ENCODE measurements at places on chromosomes 1 and 21.

DNA sequence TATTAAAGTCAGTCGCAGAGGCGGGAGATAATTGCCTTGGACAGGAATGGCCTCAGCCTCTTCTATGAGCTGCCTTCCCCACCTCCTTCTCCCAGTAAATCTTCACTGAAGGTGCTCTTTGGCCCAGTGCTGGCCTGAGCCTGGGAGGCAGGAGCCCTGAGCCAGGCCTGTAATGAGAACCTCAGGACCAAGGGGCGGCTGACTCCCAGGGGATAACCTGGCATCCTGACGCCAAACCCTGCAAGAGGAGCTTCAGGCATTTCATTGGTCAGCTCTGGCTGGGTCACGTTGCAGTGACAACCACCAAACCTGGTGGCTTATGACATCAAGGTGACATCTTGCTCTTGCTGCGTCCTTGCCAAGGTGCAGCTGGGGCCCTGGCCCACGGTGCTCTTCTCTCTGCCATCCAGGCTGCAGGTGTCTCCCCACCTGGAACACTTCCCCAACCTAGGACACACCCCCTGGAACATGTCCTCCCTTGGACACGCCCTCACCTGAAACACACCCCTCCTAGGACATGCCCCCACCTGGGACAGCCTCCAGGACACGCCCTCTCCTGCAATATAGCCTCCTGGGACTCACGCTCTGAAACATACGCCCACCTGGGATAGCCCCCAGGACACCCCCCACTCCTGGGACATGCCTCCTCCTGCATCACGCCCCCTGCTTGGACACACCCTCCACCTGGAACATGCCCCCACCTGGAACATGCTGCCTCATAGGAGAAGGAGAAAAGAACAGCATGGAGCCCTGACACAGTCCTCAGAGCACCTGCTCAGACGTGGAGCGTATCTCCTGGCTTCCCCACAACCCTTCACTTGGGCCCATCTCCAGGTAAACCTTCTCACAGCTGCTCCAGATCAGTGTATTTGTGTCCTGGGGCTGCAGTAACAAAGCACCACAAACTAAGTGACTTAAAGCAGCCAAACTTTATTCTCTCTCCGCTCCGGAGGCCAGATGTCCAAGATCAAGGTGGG, 333.6 kb downstream of the NPHP4 start:
- no peak for DNase-seq

- no peak for DNase-seq
Observed at GRCh38 chr21:42157606-42158310, 61.2 kb upstream of the ABCG1 start.

DNA sequence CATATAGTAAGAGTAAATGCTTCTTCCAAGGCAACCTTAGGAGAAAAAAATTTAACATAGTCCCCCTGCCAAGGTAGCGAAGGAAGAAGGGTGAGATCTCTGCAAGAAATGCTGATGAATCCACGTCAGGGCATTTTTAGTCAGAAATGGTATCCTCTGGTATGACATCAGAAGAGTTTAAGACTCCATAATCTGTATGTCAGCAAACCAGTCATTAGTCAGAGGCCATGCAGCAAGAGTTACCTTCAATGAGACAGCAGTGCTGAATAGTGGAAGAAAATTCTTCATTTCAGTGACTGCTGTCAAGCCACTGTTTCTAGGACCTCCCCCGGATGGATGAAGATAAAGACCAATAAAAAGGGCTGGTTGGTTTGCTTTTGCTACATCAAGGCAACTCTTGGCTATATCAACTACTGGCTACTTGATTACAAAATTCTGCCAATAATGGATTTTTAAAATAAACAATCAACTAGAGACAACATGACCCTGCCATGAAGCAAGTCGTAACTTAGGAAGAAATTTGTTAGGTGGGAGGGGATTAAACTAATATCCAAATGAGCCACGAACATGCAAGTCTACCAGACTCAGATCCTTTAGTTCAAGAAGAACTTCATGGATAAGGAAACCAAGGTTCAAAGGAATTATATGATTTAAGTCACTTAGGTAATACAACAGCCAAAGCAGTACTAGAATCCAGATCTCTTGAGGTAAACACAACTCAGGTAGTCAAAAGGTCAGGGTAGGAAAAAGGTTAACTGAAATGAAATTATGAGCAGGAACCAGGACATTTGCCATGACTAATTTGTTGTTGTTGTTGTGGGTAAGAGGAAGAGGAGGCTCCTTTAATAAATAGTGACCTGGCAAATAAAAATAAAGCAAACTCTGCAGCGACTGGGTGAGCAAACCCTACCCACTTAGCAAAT, 25.6 kb upstream of the GUCA2A start:
- DNase-seq: no peak

DNA sequence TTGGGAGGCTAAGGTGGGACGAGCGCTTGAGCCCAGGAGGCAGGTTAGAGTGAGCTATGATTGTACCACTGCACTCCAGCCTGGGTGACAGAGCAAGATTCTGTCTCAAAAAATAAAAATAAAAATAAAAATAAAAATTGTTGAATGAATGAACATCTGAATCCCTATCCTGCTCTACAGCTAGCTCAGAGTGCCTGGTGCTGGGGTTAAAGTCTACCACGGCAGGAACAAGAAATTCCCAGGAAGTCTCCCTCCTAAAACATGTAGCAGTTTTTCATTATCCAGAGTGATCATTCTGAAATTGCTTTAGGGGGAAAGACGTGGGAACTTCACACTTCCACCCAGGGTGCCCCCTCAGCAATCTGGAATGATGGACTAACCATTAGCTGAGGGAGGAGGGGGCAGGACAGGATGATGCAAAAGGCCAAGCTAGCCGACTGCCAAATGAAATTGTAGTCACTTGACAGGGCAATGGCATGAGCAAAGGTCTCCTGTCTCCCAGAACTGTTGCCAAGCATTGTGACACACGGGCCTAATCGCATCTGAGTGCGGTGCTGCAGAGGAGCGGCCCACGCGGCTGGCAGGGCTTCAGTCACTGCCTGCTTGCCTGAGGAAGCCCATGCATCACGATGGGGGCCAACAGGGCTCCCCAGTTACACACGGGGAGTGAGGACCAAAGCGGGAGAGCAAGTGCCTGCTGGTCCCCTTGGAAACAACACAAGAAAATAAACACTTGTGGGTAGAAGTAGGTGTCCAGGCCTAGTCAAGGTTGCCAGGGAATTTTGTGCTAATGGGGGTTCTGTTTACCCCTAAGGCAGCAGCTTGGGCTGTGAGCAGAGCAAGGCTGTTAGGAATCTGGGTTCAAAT, 85.7 kb downstream of the NENF start:
- DNase-seq: no peak

- no peak for DNase-seq
Observed at GRCh38 chr1:17315542-17316130, 7.6 kb downstream of the PADI4 start.

GRCh38 chr1:226692823-226693222, 46.3 kb downstream of the ITPKB start:
- no peak for DNase-seq

DNA sequence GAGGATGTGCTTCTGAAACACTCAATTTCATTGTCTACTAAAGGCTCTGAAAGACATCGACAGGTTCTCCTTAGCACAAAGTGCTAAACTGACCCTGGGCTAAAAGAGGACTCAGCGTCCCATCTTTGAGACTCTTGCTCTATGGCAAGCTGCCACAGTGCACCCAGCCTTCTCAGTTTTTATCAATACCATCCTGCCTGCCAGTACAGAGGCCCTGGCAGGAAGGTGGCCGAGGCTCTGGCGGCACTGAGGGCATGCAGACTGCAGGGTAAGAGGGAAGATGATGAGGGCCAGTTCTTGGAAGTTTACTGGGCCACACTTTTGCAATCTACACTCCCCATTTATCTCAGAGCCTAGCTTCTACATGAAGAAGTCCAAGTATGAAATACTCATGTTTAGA, 5.3 kb downstream of the OLFML2B start:
- no peak for DNase-seq

- no peak for DNase-seq
Observed at GRCh38 chr1:36988741-36989193, 45.5 kb downstream of the GRIK3 start.

DNA sequence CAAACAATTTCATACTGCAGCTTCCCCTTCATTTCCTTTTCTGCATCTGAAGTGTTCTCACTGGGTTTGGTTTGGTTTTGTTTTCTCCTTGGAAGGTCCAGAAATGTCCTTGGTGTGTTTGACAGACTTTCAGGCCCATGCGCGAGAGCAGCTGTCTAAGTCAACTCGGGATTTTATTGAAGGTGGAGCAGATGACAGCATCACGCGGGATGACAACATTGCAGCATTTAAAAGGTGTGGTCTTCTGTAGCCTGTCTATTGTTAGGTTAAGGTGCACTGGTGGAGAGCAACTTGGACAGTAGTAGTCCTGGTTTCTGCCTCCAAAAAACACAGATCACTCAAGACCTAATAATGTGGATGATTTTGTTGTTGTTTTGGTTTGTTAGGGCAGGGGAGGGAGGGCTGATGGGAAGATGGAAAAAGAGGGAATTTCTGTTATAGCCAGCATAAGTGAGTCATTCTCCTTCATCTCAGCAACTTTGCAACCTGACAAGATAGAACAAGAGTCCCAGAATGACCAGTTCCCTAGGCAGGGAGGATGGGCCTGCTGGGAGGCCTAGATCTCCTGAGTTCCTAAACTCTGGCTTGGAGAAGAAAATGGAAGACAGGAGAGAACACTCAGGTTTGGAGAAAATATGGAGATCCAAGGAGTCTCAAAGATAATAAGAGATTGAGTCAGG, 12.5 kb downstream of the HAO2 start:
- DNase-seq: no peak

- no peak for DNase-seq
Observed at GRCh38 chr1:22702296-22703085, 8.1 kb upstream of the EPHB2 start.

DNA sequence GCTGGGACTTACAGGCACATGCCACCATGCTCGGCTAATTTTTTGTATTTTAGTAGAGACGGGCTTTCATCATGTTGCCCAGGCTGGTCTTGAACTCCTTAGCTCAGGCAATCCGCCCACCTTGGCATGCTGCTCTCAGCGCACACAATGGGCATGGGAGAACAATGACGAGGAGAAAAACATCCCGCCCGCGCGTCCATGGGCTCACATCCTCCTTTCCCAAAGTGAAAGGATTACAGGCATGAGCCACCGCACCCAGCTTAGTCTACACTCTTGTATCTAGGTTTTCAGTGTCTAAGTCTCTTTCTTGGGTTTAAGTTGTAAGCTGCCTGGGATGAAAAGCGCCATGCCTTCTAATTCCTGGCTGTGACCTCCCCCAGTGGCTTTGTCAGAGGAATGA, 37.9 kb downstream of the CDK18 start:
- no peak for DNase-seq

DNA sequence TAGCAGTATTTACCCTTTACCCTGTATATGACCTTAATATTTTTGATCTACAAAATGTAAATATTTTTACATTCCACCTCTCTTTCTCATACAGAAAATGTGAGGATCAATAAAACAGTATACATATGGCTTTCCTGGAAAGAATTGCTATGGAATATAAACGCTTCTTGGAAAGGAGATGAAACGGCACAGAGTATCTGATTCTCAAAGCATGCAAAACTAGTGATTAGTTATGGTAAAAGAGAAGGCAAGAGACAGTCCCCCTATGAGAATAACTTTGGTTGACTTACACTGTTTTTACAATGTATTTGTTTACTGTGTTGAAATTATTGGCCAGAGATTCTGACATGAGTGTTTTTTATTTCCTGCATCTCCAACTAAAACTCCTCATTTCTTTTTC, 204.6 kb upstream of the C21orf91 start:
- DNase-seq: no peak

DNA sequence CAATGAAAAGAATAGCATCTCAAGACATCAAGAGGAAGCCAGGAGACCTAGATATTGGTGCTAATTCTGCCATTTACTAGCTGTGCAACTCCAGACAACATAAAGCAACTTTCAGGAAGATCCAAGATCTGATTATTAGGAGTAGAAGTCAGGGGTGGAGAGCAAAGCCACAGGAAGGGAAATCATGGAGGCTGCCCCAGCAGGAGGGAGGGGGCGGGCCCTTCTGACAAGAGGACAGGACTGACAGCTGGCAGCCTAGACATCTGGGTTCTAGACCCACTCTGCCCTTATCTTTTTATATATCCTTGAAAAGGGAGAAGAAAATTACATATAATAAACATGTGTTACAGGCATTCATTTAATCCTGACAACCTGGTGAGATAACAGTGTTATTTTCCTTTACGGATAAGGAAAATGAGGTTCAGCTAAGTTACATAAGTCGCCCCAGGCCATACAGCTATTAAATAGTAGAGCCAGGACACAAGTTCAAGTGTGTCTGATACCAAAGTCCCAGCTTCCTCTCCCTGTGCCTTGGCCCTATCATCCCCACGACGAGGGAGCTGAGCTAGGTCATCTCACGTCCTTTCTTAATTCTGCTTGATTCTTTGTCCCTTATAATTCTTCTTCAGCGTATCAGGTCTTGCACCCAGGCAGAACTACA, 46.6 kb downstream of the ARHGEF11 start:
- DNase-seq: no peak

GRCh38 chr1:172532700-172533512, at the start of gene SUCO:
SUCO (plus strand) TSS chr1:172533150; CDS start chr1:172533436, 286 bp downstream.
- peak; percentile 100 for DNase-seq

- DNase-seq: no peak
Observed at GRCh38 chr1:1365875-1366698, 7.7 kb upstream of the MXRA8 start.

GRCh38 chr1:151002051-151002450, 4.7 kb downstream of the MINDY1 start:
- no peak for DNase-seq

- no peak for DNase-seq
Observed at GRCh38 chr1:8097908-8098307, 71.8 kb upstream of the ERRFI1 start.

GRCh38 chr1:221994274-221994698, 252.4 kb upstream of the DUSP10 start:
- no peak for DNase-seq

GRCh38 chr1:163824490-163824889, 502.7 kb downstream of the NUF2 start:
- DNase-seq: no peak

GRCh38 chr1:106173101-106173500, 883.4 kb upstream of the PRMT6 start:
- no peak for DNase-seq

GRCh38 chr1:83033682-83034081, 965.2 kb downstream of the TTLL7 start:
- no peak for DNase-seq

- no peak for DNase-seq
Observed at GRCh38 chr1:90854397-90854924, 137.4 kb upstream of the BARHL2 start.

DNA sequence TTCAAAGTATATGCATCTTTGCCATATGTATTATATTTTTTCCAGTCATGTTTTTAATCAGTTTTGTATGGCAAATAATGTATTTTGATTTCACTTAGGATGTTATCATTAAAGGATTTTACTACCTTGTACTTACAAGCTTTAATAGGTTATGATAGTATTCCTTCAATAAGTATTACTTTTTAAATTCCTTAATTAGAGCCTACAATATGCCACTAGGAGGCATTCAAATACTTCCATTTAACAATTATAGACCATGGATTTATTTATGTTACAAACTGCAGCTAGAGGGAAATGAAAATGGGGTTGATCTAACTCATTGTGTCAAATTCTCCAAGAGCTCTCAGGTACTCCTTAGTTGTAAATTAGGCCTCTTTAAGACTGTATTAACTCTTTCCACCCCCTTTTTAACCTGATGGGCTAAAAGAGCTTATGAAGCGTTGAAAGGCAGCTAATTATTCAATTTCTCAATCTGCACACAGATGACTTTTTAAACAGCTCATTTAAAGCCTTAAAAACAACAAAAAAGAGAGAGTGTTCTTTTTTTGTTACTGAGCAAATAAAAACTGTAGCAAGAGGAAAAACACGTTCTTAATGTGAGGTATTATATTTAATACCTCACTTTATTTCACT, 156.2 kb downstream of the DENND1B start:
- no peak for DNase-seq

- DNase-seq: no peak
Observed at GRCh38 chr1:41837691-41838090, 81.0 kb downstream of the HIVEP3 start.
